ENCODE measurements at places on chromosomes 6 and 20.

- DNase-seq: no peak
These were observed 45.6 kb downstream of the THBS2 start for GRCh38 chr6:169208011-169208410.

DNA sequence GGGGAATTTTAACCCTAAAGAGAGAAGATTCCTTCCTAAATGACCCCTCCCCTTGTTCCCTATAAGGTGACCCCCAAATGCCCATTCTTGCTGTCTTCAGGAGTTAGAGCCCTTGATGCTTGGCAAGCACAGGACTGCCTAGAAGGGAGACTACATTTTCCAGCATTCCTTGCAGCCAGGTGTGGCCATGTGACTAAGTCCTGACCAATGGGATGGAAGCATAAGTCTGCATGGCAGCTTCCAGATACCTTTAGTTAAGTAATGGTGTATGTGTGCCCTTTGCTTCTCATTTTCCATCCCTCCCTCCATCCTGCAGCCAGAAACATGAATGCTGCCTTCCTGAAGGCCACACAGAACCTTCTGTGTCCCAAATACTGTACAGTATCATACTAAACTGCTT, 5.5 kb downstream of the BFSP1 start:
- DNase-seq: no peak

- DNase-seq: no peak
These were observed 204.8 kb downstream of the HDGFL1 start for GRCh38 chr6:22774129-22774528.

- no peak for DNase-seq
These were observed 16.4 kb downstream of the SEC63 start for GRCh38 chr6:107941627-107942026.

- no peak for DNase-seq
These were observed 51.5 kb upstream of the E2F3 start for GRCh38 chr6:20350215-20350614.

DNA sequence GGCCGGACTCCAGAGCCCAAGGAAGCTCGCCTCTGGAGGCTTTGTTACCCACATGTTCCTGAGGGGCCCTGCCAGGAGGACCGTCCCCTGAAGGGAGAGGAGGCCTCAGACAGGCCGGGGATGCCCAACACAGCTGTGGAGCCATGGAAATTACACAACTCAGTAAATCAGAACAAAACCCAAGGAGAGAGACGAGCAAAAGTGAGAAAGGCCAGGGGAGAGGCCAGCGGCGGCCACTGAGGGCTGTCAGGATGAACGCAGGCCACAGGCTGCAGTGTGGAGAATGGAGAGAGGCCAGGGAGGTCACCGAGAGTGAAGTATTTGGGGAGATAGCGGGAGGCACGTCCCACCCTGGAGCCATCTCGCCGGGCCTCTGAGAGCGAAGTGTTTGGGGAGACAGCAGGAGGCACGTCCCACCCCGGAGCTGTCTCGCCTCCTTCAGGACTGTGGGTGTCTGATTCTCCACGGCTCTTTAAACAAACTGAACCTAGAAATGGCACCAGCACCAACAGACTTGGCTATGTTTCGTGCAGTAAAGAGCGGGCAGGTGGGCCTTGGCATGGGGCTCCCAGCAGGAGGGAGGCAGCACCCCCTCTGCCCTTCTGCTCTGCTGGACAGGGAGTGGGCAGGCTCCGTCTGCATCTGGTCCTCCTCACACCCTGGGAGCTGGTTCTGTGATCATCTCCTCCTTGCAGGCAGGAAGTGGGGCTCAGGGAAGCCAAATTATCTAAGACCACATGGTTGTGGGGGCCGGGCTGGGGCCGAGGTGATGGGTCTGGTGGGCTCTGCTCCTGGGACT, 91.0 kb downstream of the YTHDF1 start:
- no peak for DNase-seq

GRCh38 chr20:14687313-14687712, 349.9 kb upstream of the FLRT3 start:
- no peak for DNase-seq

GRCh38 chr6:63349401-63349800, 29.6 kb upstream of the LGSN start:
- DNase-seq: no peak

- no peak for DNase-seq
These were observed 41.2 kb upstream of the MLIP start for GRCh38 chr6:54070025-54070424.
